ENCODE measurements at places on chromosomes 6 and 20.
A peak's percentile ranks its signal among the peaks of the same experiment; 100 is the strongest.

DNA sequence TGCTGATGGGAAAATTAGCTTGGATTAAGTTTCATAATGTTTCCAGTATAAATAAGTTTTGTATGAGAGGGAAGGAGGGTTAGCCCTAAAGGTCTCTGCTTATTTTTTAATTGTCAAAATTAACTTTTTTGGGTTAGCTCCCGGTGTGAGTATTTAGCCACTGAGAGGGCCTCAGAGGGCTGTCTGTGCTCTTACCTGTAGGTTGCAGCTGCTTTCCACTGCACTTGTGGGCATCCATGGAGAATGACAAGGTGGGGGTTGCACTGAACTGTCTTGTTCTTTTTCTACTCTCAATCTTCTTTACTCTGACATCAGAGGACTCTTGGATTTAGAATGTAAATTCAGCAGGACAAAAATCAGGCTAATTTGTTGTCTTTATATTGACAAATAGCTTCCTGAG, 81.4 kb downstream of the CD164 start:
- DNase-seq, result no peak

- DNase-seq, result peak; percentile 20
These were observed 52.9 kb downstream of the UBR2 start for GRCh38 chr6:42616716-42617115.

- no peak for DNase-seq
These were observed 26.0 kb upstream of the ADIG start for GRCh38 chr20:38554986-38555385.

GRCh38 chr6:146768722-146769121, 169.9 kb downstream of the ADGB start:
- DNase-seq, result no peak

GRCh38 chr6:27188885-27189418, 58.5 kb upstream of the PRSS16 start:
- DNase-seq, result peak; percentile 79

DNA sequence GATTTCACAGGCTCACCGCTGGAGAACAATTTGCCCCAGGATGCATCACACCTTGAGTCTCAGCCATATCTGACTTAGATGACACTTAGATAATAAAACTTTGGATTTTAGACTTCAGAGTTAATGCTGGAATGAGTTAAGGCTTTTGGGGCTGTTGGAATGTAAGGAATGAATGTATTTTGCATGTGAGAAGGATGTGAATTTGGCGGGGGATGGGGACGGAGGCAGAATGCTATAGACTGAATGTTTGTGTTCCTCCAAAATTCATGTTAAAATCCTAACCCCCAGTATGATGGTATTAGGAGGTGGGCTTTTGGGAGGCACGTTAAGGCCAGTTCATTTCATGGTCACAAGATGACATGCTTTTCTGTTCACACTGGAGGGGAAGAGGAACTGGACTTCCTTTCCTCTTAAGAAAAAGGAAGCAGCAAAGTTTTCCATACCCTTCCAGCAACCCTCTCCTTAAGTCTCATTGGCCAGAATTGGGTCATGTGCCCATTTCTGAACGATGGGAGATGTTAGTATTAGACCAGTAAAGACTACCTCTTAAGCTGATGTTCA, 5.8 kb upstream of the SRXN1 start:
- peak; percentile 50 for DNase-seq

DNA sequence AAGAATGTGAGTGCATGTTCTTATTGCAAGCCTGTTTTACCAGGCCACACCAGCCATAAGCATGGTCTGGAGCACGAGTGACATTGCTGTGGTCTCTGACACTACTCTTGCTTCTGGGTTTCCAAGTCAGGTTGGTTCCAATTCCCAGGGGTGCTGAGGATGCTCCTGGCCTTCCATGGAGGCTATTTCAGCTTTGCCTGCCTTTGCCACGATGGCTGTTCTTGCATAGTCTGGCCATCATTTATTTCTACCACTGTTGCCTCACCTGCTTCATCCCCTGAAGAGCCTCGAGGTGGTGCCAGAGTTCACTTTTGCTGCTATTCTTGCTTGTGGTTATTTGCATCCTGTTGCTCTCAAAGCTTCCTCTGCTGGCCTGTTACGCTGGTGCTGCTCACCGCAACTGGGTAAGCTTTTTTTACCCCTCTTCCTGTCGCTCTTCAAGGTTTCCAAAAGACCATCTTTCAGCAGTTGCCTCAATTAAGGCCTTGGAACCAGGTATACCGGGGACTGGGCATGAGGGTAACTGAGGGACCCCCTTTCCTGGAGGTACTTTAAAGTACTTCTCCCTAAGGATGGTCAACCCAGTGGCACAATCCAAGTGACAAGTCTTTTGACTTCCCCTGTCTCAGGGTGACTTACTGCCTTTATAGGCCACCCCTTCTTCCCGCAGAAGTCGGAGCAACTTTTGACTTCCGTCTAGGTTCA, 64.5 kb downstream of the AKAP7 start:
- DNase-seq, result peak; percentile 69

GRCh38 chr6:129253727-129254126, 370.8 kb downstream of the LAMA2 start:
- DNase-seq, result no peak

GRCh38 chr20:62386383-62387218, at the start of gene RPS21:
Gene RPS21, plus strand, starts transcription at chr20:62387103. Its CDS starts 236 bp downstream, at chr20:62387339.
- DNase-seq, result peak; percentile 89

DNA sequence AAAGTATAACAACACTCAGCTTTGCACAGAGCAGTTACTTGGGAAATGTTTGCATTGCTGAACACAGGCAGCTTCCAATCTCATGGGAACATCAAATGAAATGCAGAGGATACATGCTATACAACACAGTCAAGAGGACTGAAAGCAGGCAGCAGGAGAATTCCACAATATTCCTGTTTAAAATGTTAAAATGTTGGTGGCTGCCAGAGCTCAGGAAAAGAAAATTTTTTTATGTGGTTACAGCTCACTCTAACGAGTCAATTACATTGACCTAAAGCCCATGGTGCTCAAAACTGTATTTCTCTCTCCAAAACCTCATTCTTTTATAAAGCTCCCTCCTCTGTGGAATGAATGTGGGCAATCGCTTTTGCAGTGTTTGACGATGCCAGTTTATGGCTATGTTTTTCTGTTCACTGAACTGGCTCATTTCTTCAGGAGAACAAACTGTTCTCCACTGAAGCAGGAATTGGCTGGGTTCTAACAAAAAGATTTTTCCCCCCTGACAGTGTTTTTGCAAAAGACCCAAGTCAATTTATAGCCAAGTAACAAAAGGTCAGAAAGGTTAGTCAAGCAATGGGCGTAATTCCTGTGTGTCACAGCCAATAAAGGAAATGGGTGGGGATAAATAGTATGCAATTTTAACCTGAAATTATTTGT, 69.0 kb downstream of the ZHX3 start:
- DNase-seq, result no peak

DNA sequence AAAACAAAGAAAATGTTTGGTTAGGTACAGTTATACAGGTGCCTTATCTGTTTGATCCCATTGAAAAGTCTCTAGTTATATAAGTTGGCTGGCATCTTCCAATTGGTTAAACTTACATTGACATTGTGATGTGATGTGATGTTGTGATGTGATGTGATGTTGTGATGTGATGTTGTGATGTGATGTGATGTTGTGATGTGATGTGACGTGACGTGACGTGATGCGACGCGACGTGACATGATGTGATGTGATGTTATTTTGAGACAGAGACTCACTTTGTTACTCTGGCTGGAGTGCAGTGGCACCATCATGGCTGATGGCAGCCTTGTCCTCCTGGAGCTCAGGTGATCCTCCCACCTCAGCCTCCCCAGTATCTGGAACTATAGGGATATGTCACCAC, 507.6 kb downstream of the HAO1 start:
- no peak for DNase-seq

DNA sequence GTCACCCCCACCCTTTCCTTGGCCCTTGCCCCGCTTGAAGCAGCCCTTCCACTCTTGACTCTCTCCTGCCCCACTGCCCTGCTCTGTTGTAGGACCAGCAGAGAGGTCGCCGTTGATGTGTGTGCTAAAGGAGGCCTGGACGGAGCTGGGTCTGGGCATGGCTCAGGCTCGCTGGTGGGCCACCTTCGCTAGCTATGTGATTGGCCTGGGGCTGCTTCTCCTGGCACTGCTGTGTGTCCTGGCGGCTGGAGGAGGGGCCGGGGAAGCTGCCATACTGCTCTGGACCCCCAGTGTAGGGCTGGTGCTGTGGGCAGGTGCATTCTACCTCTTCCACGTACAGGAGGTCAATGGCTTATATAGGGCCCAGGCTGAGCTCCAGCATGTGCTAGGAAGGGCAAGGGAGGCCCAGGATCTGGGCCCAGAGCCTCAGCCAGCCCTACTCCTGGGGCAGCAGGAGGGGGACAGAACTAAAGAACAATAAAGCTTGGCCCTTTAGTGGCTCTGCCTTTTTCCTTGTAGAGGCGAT, 3.0 kb downstream of the SMPD2 start:
- DNase-seq, result no peak

GRCh38 chr6:132936646-132937045, 122.3 kb downstream of the RPS12 start:
- DNase-seq, result peak; percentile 21

- DNase-seq, result no peak
These were observed 152.1 kb downstream of the KHDC1L start for GRCh38 chr6:73073238-73073637.

DNA sequence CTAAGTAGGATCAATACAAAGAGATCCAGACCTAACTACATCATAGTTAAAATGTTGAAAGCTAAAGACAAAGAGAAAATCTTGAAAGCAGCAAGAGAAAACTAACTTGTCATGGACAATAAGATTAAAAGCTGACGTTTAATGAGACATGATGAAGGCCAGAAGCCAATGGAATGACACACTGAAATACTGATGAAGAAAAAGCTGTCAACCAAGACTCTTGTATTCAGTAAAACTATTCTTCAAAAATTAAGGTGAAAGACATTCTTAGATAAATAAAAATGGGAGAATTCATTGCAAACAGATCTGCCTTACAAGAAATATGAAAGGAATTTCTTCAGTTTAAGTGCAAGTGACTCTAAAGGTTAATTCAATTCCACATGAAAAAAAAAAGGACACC, 145.9 kb upstream of the KCNK16 start:
- DNase-seq, result no peak

GRCh38 chr6:35903679-35904078, 17.2 kb downstream of the SRPK1 start:
- no peak for DNase-seq

DNA sequence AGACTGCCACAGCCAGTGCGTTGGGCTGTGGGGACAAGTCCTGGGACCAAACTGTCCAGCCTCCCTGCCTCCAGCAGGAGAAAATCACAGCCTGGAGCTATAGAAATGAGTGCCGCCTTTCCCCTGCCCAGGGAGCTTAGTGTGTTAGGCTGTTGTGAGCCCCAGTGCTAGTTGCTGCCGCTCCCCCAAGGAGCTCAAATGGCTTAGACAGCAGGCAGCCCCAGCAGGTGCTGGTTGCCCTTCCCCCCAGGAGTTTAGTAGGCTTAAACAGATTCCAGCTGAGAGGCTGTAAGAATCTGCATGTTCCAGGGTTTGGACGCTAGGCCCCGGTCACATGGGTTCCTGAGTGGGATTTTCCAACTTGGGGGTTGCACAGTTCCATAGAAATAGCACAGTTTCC, 27.2 kb upstream of the HMGN3 start:
- DNase-seq, result no peak

GRCh38 chr6:16841241-16841640, 80.0 kb upstream of the ATXN1 start:
- DNase-seq, result peak; percentile 29

DNA sequence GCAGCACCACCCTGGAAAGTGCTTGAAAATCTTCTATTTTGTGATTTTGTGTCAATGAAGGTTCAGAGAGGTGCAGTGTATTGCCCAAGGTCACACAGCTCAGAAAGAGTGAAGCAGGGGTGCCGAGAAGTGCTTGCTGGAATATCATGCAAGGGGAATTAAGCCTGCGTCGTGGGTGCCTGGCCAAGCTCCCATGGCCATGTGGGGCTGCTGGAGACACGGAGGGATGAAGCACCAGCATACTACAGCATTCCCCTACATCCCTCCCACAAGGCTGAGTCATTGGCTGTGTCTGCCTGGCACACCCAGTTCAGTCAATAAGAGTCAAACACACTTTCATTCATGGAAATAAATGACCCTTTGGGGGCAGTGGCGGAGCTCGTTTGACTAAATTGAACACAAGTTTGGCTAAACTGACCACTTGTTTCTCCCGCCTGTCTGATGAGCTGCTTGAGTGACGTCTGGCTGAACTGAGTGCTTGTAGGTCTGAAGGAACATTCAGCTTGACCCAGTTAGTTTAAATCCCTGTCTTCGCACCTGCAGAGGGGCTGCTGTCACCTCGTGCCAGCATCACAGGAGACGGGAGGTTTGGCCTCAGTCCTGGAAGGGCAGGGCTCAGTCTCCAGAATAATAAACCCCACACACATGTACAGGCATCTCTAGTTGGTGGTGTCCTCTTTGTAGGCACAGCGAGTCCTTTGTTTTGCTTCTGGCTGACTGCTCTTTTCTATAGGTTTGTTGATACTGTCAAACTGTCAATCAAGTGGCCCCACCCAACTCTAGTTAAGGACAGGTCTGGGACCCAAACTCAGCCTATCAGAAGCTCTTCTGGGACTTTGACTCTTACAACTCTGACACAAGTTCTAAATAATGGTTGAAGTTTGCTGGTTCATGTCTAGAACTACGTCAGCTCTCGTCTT, 8.4 kb upstream of the TGM2 start:
- DNase-seq, result peak; percentile 87

DNA sequence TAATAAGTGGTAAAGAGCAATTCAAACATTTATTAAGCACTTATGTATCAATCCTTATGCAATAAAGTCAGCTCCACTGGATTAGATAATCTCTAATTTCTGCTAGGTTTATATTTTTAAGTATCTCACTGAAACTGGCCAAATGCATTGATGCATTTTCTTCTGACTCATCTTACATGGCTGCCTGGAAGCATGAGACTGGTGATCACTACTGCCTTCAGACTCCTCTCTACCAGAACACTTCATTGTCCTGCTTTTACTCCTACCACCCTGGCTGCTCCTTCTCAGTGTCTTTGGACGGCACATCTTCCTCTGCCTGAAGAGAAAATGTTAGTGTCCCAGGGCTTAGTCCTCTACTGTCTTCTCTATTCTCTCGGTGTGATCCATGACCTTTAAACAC, 7.4 kb downstream of the CEP85L start:
- no peak for DNase-seq

DNA sequence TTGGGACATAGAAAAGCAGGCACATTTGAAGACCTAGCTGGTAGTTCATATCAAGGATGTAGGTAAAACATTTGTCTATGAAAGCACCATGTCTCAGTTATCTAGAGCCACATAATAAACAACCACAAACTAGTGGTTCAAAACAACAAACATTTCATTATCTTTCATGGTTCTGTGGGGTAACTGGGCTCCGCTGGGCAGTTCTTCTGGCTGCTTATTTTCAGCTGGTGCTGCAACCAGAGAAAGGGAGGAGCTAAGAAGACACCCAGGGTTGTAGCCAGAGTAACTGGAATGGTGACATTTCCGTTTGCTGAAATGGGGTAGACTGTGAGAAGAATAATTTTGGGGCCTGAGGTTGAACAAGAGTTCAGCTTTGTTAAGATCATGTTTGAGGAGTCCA, 145.7 kb upstream of the SULF2 start:
- DNase-seq, result no peak
